ENCODE measurements at places on chromosomes 7 and 10.

GRCh38 chr7:17638727-17639126, 301.6 kb downstream of the SNX13 start:
- no peak for DNase-seq

GRCh38 chr7:123789206-123789784, 40.5 kb upstream of the WASL start:
- DNase-seq = no peak

GRCh38 chr7:100839361-100839760, 12.0 kb upstream of the EPHB4 start:
- no peak for DNase-seq

GRCh38 chr10:44369296-44369695, 15.6 kb downstream of the CXCL12 start:
- DNase-seq = no peak

- DNase-seq = no peak
These were observed 941.2 kb downstream of the XPNPEP1 start for GRCh38 chr10:108982159-108982558.

Measured in WTC11 (cell line).